ENCODE measurements at places on chromosomes 2 and 18.
A peak's percentile ranks its signal among the peaks of the same experiment; 100 is the strongest.

DNA sequence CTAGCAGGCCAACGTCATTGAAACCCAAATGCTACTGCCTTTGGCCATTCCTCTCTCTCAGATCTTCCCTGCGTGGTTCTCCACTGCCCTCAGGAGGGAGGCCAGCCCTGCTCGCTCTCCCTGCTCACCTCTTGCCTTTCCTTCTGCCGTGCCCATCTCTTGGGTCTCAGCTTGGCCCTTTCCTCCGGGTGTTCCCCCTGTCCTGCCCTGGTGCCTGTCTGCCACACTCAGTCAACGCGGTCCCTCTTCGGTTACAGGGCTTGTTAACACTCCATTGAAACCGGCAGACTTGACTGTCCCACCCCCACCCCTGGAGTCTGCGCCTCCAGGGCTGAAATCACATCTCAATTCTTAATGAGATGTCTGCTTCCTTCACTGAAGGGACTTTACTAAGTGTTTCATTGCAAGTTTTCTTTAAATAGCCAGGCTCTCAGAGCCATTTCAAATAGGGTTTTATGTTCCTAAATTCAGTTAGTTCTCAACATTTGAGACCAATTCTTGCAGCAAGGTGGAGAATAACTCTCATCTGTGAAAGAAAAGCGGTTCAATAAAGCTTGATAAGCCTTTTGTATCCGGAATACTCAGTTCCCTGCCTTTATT, 237.6 kb downstream of the DYSF start:
- DNase-seq: no peak

DNA sequence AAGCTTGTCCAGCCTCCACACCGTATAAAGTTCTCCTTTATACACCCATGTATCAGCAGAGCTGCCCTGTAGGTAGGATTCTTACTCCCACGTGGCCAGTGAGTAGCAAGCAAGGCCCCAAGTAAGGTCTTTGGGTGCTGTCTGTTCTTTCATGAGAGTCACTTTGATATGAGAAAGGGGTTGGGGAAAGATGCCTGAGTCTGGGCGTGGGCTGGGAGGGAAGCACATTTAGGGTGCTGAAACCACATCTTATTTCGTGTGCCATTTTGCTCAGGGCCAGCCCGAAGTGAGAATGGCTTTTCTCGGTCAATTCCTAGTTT, 436 bp upstream of the ITPRIPL1 start:
- DNase-seq: no peak

DNA sequence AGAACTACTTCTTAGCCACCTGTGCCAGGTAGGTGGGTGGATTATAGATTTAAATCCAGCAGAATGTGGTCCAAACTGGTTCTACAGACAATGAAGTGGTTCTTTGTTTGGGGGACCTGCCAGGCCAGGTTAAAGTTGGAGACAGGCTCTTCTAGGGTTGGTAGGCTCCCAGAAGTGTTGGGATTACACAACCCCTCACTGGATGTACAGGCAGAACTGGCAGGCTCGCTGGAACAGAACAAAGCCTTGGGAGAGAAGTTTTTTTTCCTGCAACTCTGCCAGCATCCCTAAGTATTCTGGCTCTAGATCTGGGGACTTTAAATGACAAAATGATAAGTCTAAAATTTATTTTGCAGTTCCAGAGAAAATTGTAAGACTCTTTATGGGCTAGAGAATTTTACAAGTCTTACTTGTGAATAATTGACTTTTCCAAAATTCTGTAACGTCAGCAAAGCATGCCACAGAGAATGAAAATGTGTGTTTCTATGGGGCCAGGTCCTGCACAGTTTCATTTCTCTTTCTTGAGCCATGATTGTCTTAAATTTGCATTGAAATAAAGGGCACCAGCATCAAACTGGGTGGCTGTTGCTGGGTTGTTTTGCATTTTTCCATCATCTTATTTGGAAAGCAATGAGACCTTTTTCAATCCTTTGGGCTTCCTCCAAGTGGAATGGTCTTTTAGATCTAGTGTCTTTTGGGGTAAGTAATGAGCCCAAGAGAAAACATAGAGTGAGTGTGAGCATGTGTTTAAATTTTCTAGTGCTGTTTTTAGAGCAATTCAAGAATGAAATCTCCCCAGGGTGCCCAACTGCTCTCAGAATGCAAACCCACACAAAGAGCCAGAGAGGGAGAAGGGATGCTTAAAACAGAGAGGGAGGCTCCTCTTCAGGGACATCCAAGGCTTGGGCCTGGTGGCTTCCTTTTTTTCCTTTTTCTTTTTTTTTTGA, 32.4 kb upstream of the ATL2 start:
- no peak for DNase-seq

- DNase-seq: peak; percentile 67
These were observed 68.0 kb downstream of the RBMS1 start for GRCh38 chr2:160425434-160426151.

GRCh38 chr2:232265329-232265728, 113.2 kb upstream of the ALPP start:
- no peak for DNase-seq

- DNase-seq: no peak
These were observed 73.3 kb upstream of the CABLES1 start for GRCh38 chr18:23062011-23062410.

- peak; percentile 33 for DNase-seq
These were observed 43.4 kb downstream of the ZNF516 start for GRCh38 chr18:76451396-76452331.

- no peak for DNase-seq
These were observed 10.8 kb downstream of the ANO7 start for GRCh38 chr2:241199286-241199685.

GRCh38 chr2:147451902-147452515, 392.8 kb upstream of the ACVR2A start:
- no peak for DNase-seq

DNA sequence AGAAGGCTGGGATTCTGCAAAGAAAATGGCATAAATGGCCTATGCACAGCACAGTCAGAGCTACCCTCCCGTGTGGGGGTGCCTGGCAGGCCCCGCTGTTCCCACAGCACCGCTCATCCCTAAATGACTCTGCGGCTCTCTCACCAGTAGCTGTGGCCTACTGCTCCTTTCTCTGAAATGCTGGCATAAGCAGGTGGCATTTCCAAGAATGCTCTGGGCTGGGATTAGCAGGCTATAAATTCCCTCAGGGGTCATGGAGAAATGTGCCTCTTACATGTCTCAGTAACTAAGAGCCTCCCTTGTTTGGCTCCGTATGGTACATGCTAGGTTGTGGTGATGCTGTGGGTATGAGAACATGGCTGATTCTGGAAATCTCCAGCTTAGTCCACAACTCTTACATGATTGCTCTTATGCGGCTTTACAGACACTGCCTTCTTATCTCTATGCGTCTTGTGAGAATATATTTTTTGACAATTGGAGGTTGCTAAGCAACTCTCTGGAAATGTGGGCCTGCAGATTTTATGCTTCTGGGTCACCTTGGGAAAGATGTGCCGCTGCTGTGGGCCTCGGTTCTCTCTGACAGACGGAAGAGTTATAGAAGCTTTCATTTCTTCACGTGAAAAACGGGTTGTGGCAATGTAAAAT, 80.3 kb upstream of the GATA6 start:
- DNase-seq: no peak

- DNase-seq: no peak
These were observed 12.0 kb upstream of the IMPACT start for GRCh38 chr18:24414349-24415003.

GRCh38 chr2:227876300-227876801, 4.9 kb downstream of the DAW1 start:
- DNase-seq: peak; percentile 67

DNA sequence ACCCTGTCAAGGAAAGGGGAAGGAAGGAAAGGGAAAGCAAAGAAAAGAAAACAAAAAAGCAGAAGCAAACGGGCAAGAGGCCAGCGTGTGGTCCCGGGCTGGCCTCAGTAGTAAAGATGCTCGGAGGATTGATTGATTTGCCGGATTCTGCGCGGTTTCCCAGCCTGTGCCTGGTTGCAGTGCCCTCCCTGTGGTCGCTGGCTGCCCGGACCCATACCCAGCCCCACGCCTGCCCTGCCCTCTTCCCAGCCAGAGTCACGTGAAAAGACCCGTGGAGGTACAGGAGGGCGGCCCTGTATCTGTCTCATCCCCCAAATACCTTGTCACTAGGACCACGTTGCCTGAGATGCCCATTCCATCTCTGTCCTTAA, 55.1 kb upstream of the IMP4 start:
- no peak for DNase-seq

GRCh38 chr18:72940986-72941385, 73.2 kb upstream of the NETO1 start:
- no peak for DNase-seq

GRCh38 chr18:8688216-8688800, 17.0 kb upstream of the MTCL1 start:
- no peak for DNase-seq

GRCh38 chr2:149908726-149909683, 321.4 kb upstream of the MMADHC start:
- DNase-seq: peak; percentile 31

- peak; percentile 94 for DNase-seq
These were observed 30.9 kb downstream of the MREG start for GRCh38 chr2:215982465-215982875.

DNA sequence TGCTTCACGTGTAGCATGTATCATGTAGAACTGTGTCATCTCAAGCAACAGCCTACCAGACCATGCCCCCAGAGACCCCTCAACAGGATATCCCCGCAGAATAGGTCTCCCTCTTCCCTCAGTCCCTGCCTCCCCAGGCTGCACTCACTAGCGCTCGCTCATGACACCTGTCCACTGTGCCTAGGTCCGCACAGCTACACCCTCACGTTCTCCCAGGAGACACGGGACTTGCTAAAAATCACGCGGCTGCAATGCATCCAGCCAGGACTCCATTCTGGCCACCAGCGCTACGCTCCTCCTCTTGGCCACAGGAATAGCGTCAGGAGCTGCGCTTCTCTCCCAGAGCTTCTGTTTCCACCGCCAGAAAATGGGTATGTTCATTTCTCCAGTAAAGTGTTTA, 2.5 kb downstream of the PXDN start:
- no peak for DNase-seq

GRCh38 chr2:32422133-32422532, 65.3 kb downstream of the BIRC6 start:
- DNase-seq: no peak

DNA sequence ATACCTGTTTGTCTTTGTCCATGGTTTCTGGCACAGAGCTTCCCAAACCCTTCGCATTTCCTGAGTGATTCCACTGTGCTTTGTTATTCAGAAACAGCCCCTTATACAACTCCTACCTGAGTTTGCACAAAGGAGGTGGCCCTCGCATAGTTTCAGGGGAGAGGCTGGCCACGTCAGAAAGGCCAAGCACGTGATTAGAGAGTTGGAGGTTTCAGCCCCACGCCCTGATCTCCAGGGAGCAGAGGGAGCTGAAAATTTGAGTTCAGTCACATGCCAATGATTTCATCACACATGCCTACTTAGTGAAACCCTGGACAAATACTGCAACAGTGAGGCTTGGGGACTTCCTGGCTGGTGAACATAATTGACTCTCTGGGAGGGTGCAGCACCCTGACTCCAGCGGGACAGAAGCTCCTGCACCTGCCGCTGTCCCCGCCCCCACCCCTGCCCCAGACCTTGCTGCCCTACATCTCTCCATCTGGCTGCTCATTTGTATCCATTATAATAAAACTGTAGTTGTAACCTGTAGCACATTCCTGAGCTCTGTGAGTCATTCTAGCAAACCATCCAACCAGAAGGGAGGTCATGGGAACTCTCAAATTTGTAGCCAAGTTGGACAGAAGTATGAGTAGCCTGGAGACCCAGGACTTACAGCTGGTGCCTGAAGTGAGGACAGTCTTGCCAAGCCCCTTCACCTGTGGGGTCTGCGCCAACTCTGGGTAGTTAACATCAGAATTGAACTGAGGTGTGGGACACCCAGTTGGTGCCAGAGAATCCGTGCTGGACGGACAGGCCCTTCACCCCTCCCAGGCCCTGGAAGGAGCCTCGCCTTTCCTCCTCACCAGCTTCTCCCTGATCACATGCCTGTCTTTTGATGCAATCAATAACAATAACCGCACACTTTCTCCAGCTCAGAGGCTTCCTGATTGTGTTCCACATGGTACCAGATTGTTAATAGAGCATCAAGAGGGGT, 224.3 kb downstream of the ANAPC1 start:
- peak; percentile 92 for DNase-seq

DNA sequence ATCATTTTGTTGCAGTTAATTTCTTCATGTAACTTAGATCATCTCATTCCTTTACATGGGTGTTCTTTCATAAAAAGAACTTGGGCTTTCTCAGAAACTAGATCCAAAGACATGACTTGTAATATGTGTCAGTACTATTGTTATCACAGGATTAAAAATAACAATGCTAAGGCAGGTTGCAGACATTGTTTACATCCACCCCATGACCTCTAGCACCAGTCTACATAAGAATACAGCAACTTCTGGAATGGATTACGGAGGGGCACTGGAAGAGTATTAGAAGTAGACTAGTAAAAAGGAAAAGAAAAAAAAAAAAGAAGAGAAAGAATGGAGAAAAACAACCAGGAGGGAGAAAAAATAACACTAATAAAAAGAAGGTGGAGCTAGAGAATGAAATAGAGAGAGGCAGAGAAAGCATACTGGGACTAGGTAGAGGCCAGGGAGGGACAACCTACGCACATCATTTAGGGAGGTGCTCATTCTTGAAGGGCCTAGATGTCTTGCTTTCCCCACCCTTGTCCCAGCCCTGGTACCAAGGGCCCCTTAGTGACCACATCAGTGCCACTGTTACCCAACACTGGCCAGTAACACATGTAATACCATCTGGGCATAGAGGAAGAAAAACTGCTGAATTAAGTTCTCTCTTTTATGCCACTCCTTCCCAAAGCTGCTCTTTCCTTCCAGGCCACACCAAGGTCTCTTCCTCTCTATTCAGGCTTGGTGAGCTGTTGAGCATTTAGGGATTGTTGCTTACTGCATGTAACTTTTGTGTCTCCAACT, 70.6 kb upstream of the KLF7 start:
- no peak for DNase-seq

DNA sequence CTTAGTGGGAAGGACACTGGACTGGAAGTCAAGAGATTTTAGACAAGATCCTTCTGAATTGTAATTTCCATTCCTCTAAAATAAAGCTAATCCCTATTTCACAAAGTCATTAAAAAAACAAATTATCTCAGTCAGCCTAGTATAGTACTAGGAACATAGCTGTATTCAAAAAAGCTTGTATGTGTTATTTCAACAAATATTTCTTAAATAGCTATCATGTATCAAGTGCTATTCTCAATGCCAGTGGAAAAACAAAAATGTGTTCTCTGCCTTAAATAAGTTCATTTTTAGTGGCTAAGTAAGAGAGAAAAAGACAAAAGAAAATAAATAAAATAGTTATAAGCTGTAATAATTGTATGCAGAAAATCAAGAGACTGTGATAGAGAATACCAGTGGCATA, 541.8 kb upstream of the CDH2 start:
- no peak for DNase-seq
